ENCODE measurements at places on chromosomes 5 and 9.

GRCh38 chr5:178940569-178941360, at the start of gene ZNF454:
ZNF454 (plus strand) TSS chr5:178941198; CDS start chr5:178942792, 1,594 bp downstream.
- DNase-seq = no peak

GRCh38 chr5:73436535-73437100, 12.0 kb downstream of the FOXD1 start:
- no peak for DNase-seq

GRCh38 chr9:17018540-17019196, 116.2 kb upstream of the CNTLN start:
- no peak for DNase-seq

DNA sequence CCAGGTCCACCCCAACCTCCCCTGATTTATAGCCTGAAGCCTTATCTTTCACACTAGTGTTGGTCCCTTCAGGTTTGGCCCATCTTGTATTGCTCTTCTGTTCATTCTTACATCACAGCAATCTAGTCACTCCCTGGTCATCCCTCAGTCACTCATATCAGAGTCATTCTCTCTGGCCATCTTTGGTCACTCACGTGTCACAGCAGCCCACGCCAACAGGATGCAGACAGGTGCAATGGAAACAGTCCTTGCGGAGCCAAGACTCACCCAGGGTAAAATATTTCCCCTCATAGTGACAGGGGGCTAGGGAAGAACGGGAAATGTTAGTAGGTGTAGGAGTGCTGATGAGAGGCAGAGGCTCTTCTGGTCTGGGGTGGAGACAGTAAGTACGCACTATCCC, 610 bp downstream of the MSMP start:
- DNase-seq = no peak

GRCh38 chr9:136133959-136134484, 15.3 kb upstream of the TMEM250 start:
- no peak for DNase-seq

GRCh38 chr5:35518104-35518503, 99.6 kb upstream of the SPEF2 start:
- DNase-seq = no peak

GRCh38 chr9:109504689-109505088, 6.6 kb upstream of the PTPN3 start:
- no peak for DNase-seq

DNA sequence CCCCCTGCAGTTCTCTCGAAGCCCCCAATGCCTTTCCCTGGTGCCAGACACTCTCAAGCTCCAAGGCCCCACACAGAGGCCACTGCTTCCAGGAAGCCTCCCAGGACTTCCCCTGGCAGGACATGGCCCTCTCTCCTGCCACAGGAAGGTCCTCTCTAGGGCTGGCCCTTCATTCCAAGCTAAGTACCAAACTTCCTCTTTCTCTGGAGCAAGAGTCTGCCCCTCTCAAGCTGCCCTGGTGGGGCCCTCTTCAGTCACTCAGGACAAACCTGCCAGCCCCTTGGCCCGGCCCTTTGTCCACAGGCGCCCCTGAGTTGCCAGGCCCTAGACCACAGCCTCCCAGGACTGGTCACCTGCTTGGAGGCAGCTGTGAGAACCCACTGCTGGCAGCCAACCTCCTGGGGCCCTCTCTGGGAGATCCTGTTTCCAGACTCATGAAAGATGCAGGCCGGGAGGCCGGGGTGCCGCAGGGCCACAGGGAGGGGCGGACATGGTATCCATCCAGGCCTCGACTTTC, 6.6 kb downstream of the NINJ1 start:
- no peak for DNase-seq

DNA sequence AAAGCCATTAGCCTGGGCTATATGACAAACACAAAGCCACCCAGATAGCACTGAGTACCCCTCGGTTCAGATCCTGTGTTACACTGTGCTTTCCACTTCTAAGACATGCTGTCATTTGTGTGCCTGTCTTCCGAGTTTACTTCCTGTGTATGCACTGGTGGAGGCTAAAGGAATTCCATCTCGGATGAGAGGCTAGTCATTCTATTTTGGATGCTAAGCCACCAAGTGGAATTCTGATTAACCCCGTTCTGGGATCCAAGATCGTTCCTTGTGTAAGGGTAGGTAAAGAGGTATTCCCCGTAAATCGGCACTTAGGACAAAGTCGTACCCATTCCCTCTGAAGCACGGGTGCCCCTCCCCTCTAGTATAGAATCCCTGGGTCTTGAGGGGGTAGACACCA, 8.7 kb downstream of the PROP1 start:
- DNase-seq = no peak

GRCh38 chr5:32358611-32359010, 45.9 kb upstream of the MTMR12 start:
- DNase-seq = no peak

- DNase-seq = no peak
These were observed 108.1 kb downstream of the SGCD start for GRCh38 chr5:156435101-156435500.

DNA sequence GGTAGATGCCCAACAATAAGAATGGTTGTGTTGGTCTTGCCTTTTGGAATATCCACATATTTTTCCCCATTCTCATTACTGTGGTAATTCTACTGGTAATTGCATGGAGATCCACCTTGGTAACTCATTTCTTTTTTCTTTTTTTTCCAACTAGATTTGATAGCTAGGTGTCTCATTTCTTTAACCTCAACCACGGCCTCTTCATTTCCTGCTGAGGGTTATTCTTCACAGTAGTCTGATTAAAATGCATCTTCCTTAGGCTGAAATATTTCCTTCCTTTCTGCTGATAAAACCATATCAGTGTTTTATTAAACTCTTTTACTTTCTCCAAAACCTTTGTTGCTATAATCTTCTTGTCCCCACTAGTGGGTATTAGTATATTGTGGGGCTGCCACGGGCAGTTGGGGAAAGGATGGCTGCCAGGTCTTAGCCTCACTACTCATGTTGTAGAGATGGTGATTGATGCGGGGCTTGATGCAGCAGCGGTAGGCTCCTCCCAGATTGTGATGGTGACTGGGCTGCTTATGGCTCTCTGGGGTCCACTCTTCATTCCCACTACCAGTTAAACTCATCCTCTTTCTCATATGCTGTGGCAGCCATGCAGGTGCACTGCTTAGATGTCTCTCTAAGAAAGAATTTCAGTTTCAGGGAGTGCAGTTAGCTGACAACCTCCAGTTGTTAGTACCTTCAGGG, 35.9 kb downstream of the KIF2A start:
- DNase-seq = no peak

DNA sequence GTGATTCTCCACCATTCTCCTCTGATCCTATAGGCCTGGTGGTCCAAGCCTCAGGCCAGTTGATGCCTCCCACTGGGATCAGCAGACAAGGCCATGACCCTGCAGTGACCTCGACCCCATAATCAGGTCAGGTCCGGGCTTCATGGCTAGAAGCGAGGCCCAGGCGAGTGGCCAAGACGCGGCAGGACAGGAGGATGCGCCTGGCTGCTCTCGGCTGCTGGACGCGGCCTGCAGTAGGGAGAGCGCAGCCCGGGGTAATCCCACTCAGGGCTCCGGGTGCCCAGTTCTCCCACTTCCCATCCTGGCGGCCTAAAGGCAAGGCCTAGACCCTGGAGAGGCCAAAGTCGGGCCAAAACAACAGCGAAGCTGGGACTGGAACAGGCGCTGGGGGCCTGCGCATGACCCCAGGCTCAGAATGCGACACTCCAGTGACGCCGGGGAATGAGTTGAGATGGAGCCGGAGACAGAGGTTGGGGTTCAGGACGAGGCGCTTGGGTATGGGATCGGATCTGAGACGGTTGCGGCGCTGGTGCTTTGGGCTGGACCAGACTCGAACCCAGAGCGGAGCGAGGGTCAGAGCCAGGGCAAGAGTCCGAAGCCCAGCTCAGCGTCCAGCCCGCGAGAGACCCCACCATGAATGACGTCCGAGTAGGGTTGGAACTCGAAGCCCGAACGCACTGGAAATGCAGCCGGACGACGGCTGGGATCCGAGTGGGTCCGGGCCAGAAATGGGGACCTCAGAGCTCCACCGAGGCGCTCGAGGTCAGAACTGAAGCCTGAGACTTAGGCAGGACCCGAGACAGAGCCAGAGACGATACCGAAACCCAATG, 3.2 kb downstream of the LHX6 start:
- no peak for DNase-seq

DNA sequence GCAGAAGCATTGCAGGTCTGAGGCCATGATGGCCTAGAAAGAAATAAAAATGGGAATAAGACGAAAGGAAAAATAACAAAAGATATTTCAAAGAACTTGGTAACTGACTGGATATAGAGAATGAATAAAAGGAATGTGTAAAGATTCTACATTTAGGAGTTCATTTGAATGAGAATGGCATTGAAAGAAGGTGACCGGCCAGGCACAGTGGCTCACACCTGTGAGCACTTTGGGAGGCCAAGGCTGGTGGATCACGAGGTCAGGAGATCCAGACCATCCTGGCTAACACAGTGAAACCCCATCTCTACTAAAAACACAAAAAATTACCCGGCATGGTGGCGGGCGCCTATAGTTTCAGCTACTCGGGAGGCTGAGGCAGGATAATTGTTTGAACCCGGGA, 8.6 kb downstream of the ZBTB26 start:
- no peak for DNase-seq

DNA sequence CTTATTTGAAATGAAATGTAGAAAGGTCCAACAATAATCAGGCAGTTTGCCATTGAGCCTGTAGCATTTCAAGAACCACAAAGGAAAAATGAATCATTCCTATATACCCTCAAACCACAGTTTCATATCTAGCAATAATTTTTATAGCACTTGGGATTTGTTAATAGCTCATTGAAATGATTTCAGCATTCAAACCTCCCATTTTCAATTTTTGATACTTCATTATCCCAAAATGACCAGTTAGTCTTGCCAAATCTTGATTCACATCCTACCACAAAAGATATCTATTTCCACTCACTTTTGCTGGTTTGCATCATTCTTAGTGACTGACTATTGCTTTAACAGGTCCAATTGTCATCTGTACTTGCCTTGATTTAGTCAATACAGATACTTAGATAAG, 790.1 kb downstream of the TLE1 start:
- DNase-seq = no peak

DNA sequence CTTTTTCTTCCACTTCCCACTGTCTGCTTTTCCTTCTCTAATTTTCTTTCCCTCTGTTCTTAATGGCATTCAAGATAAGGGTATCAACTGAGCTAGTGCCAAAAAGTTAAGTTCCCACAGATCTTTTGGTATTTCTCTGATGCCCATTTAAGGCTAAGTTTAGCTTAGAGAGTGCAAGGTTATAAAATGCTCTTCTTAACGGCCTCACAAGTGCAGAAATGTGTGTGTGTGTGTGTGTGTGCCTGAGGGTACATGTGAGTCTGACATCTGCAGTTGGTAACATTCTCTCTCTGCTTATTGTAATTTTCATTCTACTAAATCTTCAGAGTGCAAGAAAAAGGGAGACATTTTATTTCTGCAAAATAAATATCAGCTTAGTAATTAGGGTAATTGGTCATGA, 24.2 kb downstream of the FBN2 start:
- DNase-seq = no peak

- DNase-seq = no peak
These were observed 12.8 kb downstream of the CAMK4 start for GRCh38 chr5:111236995-111237394.

DNA sequence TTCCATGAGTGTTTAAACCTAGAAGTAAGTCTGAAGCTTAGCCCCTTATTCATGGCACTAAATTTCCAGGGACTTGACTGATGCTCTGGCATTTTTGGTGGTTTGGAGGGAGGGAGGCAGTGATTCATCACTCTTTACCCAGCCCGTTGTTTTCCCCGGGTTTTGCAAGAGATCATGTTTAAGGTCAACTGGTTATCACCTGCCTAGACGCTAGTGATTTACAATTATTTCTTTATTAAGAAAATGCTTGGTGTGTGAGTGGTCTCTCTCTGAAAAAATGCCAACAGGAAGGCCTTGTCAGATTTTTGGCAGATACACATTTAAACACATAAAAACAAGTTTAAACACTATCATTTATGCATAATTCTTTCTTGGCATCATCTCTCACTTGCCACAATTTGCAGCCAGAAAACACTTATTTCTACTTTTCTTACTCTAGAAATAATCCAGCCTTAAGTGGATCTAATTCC, 737.9 kb upstream of the ZNF608 start:
- DNase-seq = no peak

GRCh38 chr5:82327941-82328340, 49.8 kb upstream of the RPS23 start:
- DNase-seq = no peak

- no peak for DNase-seq
These were observed 105.2 kb downstream of the DPYSL3 start for GRCh38 chr5:147404706-147405105.

DNA sequence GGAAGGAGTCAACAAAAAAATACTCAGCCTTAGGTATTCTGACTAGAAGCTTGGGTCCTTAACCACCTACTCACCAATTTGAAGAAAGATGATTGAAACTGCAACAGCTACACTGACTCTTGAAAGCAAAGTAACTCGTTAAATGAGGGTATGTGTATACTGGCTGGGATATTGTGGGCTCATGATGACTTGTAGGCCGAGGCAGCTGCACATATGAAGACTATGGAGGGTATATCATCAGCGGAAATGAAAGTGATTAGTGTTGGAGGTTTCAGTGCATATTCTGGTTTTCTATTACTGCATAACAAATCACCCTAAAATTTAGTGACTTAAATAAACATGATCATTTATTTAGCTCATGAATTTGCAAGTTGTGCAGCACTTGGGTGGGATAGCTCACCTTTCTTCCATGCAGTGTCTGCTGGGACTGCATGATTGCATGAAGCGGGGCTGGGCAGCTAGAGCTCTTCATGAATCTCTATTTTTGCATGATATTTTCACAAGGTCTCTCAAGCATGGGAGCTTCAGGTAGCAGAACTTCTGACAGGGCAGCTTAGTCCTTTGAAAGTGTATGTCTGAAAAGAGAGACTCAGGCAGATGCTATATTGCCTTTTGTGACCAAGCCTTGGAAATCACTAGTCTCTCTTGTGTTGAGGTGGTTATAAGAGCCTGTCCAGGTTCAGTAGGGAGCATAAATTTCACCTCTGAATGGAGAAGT, 96.1 kb upstream of the CDKN2B start:
- no peak for DNase-seq

DNA sequence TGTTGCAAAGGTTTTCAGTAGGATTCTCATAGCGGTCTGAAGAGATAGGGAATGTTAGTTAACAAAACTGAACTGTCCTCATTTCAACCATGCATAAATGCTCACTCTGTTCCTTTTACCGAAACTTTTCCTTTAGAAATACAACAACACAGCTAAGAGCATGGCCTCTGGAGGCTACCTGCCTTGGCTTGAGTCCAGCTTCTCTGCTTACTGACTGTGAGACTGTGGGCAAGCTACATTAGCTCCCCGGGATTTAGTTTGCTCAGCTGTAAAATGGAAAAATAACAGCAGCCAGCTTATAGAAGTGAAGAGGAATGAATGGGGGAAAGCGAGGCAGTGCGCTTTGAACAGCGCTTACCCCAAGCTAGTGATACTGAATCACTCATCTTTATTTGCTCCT, 507.9 kb upstream of the DAP start:
- DNase-seq = no peak
